ENCODE measurements at places on chromosomes 13 and 19.

DNA sequence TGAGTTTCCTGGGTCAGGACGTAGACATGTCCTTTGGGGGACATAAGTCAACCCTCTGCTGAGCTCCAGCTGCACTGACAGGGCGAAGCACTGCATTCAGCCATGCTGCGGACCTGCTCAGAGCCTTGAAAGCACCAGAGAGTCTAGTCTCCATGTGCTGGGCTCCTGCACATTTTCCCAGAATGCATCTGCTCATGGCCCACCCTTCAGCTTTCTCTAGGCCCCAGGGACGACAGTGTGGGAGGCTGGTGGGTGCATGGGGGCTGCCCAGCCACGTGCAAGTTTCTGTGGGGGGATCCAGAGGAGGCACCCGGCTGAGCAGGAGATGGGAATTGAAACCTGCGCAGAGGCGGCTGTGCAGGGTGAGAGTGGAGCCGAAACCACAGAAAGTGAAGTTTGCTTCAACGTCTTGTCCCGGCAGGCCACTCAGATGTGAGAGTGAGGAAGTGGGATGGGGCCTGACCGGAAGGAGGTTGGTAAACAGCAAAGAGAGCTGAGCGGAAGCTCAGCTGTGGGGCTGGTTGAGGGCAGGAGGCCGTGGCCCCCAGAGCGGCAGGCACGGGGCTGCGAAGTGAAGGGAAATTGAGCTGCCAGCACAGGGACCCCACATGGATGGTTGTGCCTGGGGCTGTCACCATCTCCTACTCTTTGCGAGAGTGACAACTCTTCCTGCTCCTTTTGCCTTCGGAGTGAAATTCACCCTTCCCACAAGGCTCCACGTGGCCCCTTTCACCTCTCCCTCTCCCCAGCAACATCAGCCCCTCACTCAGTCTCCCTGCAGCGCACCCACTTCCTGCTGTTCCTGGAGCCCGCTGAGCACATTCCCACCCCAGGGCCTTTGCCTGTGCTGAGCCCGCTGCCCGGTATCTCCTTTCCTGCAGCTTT lies 11.8 kb downstream of the PGLS start:
- DNase-seq = no peak

DNA sequence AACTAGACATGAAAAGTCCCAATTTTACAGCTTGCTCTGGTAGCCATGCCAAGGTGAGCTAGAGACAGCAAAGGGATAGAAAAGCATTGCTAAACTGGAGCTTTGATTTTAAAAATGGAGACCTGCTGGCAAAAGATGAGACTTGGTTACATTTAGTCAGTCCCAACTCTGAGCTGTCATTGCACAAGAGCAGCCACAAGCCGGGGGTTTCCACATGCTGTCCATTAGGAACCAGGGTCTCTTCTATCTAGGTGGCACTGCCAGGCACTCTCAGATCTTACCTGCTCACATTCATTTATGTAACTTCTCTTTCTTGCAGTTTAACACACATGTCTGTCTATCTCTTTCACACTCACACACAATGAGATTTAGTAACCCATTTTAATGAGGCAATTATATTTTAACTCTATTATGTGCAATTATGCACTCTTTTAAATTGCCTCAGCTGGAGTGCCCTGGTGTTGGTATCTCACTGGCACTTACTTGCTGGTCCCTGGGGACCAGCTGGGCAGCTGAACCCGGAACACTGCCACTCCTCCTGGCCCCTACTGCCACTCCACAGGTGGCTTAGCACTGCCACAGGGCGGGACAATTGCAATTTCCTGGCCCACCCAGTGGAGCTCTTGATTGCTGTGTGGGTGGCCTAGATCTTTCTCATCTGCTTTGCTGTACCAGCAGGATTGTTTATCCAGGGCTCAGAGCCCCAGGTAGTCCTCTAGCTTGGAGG lies 112.5 kb downstream of the COG6 start:
- DNase-seq = no peak

- DNase-seq = no peak
Observed at GRCh38 chr13:108313382-108313781, 43.9 kb downstream of the TNFSF13B start.

GRCh38 chr13:61918841-61919240 lies 503.2 kb upstream of the PCDH20 start:
- no peak for DNase-seq

- no peak for DNase-seq
Observed at GRCh38 chr13:48602296-48603016, 51.3 kb upstream of the CYSLTR2 start.

- no peak for DNase-seq
Observed at GRCh38 chr19:31598730-31599238, 249.5 kb upstream of the TSHZ3 start.

Measured in urothelium cell line (cell line).